ENCODE measurements at places on chromosomes 5 and 9.

- peak; percentile 81 for DNase-seq
Measured at GRCh38 chr9:37929441-37929895, 25.5 kb upstream of the SLC25A51 start.

- DNase-seq: no peak
Measured at GRCh38 chr5:82796643-82797416, 280.4 kb downstream of the TMEM167A start.

DNA sequence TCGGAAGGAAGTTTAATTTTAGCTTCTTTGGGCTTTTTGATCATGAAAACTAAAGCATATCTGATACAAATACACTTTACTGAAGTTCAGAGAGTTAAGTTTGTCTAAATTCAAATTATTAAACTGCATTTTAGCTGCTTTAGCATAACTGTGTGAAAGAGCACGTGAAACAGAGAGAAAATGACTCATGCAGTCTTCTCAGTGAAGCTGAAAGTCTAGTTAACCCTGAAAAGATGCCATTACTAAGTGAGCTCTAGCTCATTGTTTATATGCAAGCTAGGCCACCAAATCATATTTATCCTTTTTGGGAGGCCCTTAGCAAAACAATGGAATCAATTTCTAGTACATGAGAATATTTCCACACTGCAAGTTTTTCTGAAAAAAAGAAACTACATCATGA is 27.6 kb downstream of the TPD52L3 start:
- DNase-seq: peak; percentile 86

DNA sequence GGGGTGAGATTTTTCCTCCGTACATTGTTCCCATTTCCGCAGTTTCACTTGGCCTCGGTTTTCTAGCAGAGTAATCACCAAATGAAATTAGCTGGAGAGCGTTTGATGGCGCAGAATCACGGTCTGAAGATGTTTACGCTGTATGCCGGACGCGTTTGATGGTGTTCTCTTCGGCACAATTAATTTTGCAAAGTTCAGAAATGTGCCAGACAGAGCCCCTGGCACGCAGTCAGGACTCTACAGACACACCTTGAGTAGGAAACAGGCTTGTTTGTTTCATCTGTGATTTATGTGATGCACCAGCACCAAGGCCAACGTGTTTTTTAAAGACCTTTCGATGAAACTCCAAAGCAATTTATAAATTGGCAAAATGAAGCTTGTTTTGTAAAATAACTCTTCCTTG is 863 bp upstream of the LIFR start:
- no peak for DNase-seq

GRCh38 chr9:78213712-78214111 is 22.2 kb upstream of the CEP78 start:
- peak; percentile 57 for DNase-seq

DNA sequence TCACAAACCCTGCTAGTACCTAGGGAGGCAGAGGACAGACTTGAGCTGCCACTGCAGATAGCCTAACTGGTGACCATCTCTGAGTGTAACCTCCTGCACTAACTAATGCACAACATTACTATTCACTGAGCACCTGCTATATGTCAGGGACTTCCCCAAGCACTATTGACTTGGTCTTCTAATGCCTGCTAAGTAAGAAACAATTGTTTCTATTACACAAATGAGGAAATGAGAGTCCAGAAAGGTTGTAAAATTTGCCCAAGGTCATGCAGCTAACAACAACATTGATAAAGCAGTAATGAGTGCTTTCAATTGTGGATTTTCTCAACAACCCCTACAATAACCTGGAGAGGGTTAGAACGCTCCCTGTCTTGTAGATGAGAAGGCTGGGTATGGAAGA is 183.7 kb downstream of the ZNF462 start:
- no peak for DNase-seq

DNA sequence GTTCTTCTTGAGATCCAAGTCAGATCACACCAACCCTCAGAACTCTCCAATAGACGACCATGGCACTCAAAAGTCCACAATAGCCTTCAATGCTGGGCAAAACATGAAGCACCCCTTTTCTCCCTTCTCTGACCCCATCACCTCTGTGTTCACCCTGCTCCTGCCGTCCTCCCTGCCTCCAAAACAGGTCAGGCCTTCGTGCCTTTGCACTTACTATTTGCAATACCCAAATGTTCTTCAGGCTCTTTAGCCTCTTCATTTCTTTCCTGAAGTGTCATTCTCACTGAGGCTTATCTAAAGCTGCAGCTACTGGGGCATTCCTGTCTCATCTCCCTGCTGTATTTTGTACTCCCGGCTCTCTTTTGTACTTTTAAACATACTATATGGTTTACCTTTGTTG is 2.0 kb upstream of the ROPN1L start:
- DNase-seq: no peak

GRCh38 chr5:42337607-42338006 is 85.6 kb upstream of the GHR start:
- DNase-seq: no peak

- no peak for DNase-seq
Measured at GRCh38 chr5:95931079-95931833, 30.4 kb downstream of the ELL2 start.

GRCh38 chr9:72588336-72588735 is 66.9 kb downstream of the TMC1 start:
- DNase-seq: peak; percentile 54

DNA sequence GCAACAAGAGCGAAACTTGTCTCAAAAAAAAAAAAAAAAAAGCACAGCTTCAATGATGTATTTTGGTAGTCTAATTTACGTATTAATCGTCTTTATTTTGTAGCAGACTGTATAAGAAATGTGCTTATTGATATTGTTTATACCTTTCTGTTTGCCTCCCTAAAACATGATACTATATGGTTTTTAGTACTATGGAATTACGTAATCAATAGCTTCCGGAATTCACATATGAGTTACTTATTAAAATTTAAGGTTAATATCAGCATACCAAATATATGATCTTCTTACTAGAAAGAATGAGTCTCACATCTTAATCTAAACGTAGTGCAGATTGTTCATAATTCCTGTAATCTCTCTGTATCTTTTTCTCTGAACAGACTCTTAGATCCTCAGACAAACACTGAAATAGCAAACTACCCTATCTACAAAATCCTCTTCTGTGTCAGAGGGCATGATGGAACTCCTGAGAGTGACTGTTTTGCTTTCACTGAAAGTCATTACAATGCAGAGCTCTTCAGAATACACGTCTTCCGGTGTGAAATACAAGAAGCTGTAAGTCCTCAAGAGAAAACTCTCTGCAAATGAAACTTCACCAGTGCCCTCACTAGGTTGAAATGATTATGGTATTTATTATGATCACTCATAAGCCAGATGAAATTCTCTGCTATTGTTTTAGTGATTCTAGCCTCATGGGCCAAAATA is 44.4 kb upstream of the GPR21 start:
- DNase-seq: no peak

DNA sequence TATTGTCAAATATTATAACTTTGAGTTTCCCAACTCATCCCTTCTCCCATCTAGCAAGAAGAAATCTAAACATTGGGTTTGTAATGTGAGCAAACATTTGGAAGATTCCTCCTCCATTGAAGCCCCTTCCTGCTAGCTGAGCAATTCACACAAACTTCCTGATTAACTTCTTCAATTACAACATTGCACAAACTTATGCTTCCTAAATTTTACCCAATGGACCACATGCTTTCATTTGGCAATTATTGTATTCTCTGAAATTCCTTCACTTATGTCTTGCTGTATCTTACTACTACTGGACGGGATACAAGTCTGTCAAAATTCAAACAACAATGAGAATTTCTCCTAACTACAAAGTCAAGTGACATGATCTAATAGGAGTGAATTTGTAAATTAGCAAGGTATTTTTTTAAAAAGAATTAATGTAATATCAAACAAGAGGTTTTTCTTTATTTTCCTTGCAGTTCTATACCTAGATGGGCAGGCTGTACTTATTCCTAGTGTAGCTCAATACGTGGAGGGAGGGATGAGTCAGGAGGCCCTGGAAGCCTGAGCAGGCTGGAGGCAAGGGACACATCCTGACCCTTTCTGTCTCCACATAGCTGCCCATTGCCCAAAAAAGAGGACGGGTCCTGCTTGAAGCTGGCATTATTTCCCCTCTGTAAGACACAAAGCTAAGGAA is 11.8 kb upstream of the IFNW1 start:
- no peak for DNase-seq

DNA sequence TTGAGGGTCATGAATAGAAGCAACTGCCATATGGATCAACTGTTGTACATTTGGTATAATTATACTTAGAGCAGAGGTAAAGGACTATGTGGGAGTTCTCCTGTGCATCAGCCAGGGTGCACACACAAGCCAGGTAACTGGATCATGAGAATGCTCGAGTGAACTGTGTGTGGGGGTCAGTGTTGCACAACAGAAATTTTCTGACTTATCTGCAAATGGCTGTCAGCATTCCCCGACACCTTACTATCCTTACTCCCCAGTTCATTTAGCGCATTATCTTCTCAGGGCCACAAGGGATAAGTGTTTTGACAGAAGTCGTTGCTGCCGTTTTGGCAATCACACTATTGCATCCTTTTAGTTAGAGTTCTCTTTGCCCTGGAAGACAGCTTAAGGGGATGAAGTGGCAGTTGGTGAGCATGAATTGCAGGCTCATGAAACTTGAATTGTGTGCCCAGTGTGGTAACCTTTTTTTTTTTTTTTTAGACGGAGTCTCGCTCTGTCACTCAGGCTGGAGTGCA is 1.7 kb downstream of the CANX start:
- DNase-seq: peak; percentile 28

DNA sequence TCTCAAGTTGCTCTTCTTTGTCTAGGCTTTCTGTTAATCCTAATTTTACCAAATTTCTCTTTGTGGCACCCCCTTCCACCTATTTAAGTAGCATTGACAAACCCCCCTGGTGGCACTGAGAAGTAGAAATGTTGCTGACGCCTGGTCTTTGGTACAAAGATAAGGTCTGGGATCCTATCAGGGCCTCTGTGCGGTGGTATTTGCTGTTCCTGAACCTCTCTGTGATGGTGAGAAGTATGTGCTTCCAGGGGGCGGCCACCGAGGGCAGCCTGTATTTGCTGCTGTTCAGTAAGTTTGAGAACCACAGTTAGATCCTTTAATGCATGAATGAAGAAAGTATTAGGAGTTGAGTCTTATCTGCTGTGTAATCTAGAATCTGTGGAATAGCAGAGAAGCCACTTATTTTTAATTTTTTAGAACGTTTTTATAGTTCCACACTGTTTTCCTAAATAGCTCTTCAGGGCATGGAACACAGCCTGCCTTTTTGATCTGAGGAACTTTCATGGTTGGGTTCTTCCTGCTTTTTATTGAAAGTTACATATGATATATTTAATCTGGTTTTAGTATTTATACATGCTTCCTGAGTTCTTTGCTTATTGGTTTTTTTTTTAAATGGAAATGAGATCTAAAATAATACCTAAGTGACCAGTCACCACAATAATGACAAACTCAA is 124.2 kb downstream of the TRIO start:
- DNase-seq: no peak

DNA sequence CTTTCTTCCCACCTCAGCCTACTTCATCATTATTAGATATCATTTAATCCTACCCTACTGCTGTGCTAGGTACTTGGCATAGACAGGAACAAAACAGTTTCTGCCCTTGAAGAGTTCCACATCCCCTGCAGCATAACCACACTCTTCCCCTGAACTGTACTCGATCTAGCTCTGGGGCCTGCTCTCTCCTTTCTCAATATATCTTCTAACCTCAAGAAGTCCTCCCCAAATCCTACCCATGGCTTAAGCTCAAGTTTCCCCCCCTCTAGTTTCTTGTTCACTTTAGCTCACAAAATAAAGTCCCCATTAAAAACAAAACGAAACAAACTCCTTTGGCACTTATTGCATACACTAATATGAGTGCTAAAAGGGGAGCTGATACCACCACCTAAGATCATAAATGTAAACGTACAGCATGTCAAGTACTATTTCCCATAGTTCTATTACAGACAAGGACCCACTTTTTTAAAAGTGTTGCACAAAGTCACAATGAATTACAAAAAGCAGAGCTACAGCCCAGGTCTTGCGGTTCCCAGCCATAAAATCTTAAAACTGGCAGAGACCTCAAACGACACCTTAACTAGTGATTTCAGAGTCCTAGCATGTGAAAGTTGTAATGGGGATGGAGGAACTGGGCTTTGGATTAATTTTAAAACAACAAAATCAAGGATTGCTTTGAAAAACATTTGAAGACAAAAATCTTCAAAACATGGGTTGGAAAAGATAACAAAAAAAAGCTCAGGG is 80.7 kb downstream of the PTPDC1 start:
- DNase-seq: no peak

DNA sequence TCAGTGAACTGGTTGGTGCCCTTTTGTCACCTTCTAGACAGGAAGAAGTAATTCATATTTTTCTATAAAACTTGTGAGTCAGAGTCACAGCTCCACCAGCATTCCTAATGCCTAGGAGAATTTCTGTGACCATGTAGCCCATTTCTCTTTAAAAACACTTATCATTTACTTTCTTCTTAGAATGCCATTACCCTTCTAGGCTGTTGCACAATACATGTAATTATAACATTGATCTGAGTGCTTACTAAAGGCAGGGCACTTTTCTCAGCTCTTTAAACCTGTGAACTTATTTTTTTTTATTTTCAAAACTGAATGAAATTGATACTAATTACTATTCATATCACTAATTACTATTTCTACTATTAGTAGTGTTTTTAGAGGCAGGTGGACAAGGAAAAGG is 373.7 kb downstream of the TLE4 start:
- DNase-seq: no peak

GRCh38 chr5:149024477-149024876 is 38.4 kb downstream of the SH3TC2 start:
- DNase-seq: no peak

GRCh38 chr9:6188466-6188865 is 27.1 kb upstream of the IL33 start:
- no peak for DNase-seq

GRCh38 chr9:91164724-91165520 is 196.8 kb downstream of the AUH start:
- peak; percentile 99 for DNase-seq

DNA sequence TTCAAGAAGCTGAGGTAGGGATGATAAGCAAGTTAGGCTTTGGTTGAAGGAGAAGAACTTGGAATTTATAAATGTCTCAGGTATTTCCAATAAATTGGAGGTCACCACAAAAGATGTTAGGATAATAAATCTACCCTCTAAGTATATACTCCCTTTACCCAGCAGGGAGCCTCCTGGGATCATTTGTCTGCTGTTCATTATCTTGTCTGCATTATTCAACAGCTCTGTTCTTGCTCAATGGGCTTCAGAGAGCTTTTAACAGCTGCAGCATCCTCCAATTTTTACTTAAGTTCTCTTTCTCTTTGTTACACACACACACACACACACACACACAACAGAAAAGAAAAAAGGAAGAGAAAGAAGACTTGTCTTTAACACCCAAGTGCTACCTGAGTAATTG is 51.7 kb upstream of the VPS13A start:
- no peak for DNase-seq

GRCh38 chr9:125655066-125655633 is 51.9 kb downstream of the MAPKAP1 start:
- no peak for DNase-seq
